ENCODE measurements at places on chromosomes 2 and 18. TPM values are rescaled to one million over a fixed set of nuclear protein-coding genes. Genes with fewer than 3 reads are reported as not detected.

The LHCGR gene
- total RNA-seq: not detected

The TMEM18 gene
- total RNA-seq: 22.4 TPM

The PARD6G gene
- 3.8 TPM for total RNA-seq

GRCh38 chr2:19897623-19898245 lies 4.0 kb downstream of the TTC32 start:
- no peak for DNase-seq

- no peak for DNase-seq
These were observed 276.6 kb downstream of the ZNF521 start for GRCh38 chr18:25075331-25075730.
